ENCODE measurements at places on chromosomes 11 and 22.

DNA sequence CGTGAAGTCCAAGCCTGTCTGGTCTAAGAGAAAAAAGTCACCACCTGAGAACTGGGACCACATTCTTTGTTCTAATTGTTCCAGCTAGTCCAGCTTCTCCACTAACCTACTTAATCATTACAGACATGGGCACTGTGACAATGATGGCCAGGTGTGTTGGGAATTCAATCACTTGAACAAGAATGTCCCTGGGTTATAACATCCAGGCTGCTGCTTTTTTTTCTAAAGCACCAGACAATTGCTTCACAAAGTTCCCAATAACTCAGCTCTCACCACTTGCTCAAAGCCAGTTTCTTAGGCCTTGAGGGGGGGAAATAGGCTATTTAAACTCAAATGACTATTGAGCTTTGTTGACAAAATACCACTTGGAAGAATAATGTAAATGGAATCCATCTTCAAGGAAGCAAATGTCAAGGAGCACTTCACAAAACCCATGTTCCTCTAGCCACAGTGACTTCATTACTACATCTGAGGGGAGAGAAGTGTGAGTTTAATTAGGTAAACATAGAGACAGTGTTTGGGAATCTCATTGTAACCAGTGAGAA, 80.3 kb downstream of the ME3 start:
- no peak for DNase-seq

- no peak for DNase-seq
Observed at GRCh38 chr11:57205041-57205641, 23.4 kb downstream of the LRRC55 start.

DNA sequence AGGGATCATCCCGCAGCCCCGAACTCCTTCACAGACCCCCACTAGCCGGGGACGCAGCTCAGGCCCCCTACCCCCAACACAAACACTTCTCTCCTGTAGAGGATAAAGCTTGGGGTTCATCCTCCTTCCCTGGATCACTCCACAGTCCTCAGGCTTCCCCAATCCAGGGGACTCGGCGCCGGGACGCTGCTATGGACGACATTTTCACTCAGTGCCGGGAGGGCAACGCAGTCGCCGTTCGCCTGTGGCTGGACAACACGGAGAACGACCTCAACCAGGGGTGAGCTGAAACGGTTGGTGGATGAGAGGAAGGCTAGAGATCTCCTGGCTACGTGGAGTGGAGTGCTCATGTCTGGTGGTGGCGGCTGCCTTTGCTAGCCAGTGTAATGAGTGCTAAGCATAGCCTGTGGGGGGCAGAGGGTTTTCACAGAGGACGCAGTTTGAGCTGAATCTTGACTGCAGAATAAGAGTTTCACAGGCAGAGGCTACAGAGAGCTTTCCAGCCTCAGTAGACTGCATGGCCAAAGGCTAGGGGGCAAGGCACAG, 580 bp downstream of the ILK start:
- DNase-seq = peak; percentile 19

GRCh38 chr11:46527591-46528130, 66.2 kb downstream of the AMBRA1 start:
- DNase-seq = no peak

DNA sequence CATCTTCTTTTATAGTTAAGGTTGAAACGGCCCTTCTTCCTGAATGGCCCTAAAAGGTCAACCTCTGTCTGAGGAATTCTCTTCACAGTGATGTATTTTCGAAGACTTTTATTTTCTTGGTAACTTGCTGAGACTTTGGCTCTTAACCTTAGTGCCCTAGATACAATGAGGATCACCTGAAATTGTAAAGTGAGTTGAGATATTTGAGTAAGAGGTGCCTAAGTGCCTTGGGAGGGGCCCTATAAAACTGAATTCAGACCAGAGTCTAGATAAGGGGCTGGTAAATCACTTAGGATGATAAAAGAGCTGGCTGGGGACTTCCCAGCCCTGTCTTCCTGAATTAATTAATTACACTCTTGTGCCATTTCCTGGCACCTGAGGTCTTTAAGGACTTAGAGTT, 505.6 kb upstream of the KIRREL3 start:
- DNase-seq = no peak

DNA sequence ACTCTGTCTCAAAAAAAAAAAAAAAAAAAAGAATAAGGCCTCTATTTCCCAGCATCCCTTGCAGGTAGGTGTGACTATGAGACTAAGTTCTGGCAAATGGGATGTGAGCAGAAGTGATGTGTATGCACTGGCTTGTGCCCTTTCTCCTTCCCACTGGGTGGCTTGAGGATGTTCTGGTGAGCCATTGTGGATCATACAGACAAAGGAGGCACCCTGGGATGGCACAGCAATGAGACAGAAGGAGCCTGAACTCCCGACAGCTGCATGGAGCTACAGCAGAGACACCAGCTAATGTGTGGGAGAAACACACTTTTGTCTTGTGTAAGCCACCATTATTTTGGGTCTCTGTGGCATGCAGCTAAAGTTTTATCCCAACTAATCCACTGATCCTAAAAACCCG, 10.6 kb upstream of the SORL1 start:
- DNase-seq = no peak

DNA sequence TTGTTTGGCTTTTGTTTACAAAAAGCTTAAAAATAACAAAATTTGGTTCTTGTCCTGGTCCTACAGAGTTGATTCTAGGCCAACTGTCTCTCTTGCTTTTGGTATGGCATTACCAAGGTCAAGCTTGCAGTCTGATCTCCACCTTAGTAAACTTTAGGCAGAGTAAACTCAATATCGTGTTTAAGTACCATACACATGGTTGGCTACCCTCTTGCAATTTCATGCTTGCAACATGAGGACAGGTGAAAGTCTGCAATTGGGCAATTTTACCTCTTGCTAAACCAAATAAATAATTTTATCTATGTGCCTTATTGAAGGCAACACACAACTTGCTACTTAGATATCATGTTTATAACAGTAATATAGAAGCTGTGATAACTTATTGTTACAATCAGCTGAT, 125.1 kb downstream of the ARHGAP20 start:
- no peak for DNase-seq
